ENCODE measurements at places on chromosomes 5 and 9. TPM values are rescaled to one million over a fixed set of nuclear protein-coding genes. Genes with fewer than 3 reads are reported as not detected.

The MOB3B gene
- total RNA-seq = 17.8 TPM

GRCh38 chr5:167937635-167937998, 353.8 kb upstream of the WWC1 start:
- no peaks in the 10 kb centered on the region for H3K4me1 ChIP-seq
- H3K27ac ChIP-seq = no peak overlapping the region
- H3K36me3 ChIP-seq = no peaks in the 10 kb centered on the region
- H3K27me3 ChIP-seq = no peaks in the 10 kb centered on the region
- DNase-seq = no peak

DNA sequence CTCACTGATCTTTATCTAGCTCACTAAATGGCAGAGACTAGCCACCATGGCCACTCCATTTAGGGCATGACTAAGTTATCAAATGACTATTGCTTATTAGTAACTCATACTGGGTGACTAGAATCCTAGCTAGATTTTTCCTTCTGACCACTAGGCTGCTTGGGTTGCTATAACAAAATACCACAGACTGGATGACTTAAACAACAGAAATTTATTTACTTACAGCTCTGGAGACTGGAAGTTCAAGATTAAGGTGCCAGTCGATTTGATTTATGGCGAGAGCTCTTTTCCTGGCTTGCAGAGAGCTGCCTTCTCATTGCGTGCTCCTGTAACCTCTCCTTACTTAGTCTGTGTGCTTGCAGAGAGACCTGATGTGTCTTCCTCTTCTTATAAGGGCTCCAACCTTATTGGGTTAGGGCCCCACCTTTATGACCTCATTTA, 55.0 kb upstream of the APC start:
- H3K4me1 ChIP-seq = no peaks in the 10 kb centered on the region
- H3K4me3 ChIP-seq = no peak overlapping the region

DNA sequence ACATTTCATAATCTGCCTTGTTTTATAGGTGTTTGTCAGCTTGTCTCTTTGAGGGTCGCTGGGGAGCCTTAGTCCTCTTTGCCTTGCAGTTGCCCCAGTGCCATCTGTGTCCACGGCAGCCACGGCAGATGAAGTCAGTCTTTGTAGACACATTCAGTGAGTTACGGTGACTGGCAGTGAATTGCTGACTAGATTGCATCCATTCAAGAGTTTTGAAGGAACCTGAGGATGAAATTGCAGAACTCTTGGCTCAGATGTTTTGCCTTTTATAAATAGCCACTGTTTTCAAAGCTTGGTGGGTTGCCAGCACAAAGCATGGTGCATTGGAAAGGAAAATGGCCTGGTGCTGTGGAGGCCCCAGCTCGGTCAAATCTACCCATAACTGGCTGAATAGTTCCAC, 125.6 kb downstream of the TRIO start:
- H3K27me3 ChIP-seq = no peaks in the 10 kb centered on the region
- no peak overlapping the region for H3K4me3 ChIP-seq
- peaks cover 19% of the 10 kb centered on the region for H3K4me1 ChIP-seq
- DNase-seq = no peak

Data from prostate gland (tissue), 2 donors.